DMS 273 treated with DMSO at 0.1 percent for 48 hours (cell line): ENCODE measurements at places on chromosomes 1 and 21.

GRCh38 chr1:236980673-236981072 lies 23.6 kb downstream of the MT1HL1 start:
- DNase-seq, result no peak

- DNase-seq, result no peak
Measured at GRCh38 chr1:202154148-202154765, 6.1 kb downstream of the PTPN7 start.

DNA sequence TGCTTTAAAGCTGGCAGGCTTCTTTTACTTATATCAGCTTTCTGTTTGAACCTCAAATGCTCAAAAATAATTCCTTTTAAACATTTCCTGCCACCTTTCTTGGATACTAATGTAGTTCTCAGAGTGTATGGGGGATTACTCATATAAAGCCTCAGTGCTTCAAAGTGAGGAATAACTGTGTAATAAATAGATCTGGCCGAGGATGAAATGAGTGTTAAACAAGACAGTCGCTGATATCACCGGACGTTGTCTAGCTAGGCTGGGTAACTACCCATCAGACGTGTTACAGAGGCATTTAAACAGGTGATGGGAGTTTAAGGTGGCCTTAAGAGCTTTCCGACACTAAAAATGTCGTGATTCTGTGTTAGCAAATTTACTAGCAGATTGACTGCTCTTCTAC lies 53.1 kb downstream of the VANGL2 start:
- DNase-seq, result no peak

DNA sequence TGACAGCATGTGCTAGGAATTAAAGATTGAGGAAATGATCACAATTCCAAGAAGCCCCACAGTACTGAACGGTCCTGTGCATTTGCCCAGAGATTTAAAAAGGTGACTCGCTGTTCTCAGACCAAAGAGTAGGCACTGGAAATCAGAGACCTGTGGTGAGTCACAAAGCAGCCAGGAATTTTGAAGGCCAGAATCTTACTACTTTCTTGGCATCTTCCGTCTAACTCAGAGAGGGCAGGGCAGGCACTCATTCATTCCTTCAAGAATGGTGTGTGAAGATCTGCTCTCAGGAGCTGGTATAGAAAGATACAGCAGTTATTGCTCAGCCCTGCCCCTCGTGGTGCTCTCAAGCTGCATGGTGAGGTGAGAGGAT lies 57.9 kb downstream of the BRINP2 start:
- DNase-seq, result no peak

GRCh38 chr1:185767508-185768120 lies 33.4 kb downstream of the HMCN1 start:
- no peak for DNase-seq

GRCh38 chr1:43835082-43836021 lies 98.2 kb upstream of the ARTN start:
- peak; percentile 6 for DNase-seq

DNA sequence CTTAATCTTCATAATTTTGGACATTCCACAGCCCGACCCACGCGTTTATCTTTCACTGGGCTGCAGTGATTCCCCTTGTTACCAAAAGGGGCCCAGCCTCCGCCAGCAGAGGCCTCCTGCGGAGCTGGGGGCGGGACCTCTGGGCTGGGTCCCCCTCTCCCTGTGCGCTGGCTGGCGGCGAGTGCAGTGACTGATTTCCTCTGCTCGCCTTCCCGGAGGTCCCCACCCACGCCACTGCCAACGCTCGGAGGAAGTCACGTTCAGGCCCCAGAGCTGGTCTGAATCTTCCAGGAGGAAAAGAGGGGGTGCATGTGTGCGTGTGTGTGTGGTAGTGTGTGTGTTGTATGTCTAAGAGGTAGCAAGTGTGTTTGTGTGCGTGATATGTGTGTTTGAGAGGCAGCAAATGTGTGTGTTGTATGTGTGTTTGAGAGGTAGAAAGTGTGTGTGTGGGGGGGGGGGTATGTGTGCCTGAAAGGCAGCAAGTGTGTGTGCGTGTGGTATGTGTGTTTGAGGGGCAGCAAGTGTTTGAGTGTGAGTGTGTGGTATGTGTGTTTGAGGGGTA lies 35.0 kb upstream of the JAK1 start:
- no peak for DNase-seq

DNA sequence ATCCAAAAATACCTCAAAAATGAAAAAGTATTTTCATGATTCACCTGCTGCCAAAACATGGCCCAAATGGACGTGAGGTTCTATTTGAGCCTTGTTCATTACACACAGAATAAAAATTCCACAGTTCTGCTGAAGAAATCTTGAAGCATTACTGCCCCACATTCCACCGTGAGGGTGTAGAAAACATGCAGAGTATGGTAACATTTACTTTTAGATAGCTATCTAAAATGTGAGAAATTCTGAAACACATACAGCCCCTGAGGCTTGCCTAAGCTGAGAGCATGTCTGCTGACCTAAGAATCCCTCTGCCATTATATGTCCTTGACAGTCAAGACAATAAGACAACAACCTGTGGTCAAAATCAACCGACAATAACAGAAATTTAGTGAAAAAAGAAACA lies 186.5 kb downstream of the DSCAM start:
- no peak for DNase-seq

DNA sequence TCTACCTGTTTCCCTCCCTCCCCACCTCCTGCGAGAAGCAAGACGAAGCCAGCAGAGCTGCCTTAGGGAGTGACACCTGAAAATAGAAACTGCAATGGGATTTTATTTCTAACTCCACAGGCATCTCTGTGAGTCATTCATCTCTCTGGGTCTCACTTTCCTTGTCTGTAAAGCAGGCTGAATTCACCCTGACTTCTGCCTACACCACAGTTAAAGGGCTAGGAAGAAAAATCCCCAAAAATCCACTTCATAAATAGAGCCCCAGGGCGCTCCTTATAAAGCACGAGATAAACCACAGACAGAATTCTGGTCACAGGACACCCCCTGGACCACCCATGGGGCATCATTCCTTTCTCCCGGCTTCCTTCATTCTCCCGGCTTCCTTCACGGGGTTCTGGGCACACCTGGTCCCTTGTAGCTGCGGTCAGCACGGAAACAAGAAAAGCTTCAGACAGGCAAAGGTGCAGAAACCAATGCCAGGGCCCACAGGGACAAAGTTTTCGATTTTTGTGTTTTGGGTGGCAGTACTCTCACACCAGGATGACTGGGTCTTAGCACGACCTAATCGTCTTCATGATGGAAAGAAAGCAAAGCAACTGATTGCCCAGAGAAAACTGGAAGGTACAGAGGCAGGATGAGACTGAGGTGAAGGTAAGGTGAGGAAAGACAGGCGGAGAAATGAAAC lies 2.8 kb upstream of the H6PD start:
- no peak for DNase-seq

DNA sequence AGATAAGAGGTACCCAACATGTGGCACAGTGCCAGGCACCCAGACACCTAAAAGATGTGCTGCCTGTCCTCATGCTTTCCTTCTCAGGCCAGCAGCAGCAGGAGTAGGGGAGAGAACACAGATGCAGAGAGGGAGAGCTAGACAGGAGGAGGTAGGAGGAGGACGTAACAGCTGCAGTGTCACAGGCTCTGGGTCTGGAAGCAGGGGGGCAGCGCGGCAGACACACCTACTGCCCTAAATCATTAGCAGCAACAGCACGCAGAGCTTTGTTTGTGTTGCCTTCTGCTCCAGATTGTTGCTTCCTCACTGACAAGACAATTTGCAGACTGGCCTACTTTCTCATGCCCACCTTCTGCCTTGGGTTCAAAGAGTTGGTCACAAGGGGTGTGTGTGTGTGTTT lies 196.7 kb upstream of the DAB1 start:
- no peak for DNase-seq

GRCh38 chr1:27394282-27394658 lies 1.8 kb downstream of the GPR3 start:
- no peak for DNase-seq

- no peak for DNase-seq
Measured at GRCh38 chr1:44807364-44808062, 362 bp upstream of the DYNLT4 start.

DNA sequence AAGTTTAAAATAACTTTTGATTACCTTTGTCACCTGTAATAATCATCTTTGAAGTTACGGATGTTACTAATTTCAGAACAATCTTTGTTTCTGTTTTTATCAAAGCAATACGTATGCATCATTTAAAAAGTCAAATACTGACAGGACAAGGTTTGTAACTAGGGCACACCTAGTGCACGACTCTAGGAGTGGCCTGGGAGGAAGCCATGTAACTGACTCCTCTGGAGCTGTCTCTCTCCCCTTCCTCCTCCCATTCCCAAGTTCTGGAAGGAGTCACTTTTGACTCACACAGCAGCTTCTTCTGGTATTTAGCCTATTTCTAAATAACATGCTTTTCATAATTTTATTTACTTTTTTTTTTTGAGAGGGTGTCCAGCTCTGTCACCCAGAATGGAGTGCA lies 11.8 kb upstream of the RAP1GAP start:
- DNase-seq, result no peak

DNA sequence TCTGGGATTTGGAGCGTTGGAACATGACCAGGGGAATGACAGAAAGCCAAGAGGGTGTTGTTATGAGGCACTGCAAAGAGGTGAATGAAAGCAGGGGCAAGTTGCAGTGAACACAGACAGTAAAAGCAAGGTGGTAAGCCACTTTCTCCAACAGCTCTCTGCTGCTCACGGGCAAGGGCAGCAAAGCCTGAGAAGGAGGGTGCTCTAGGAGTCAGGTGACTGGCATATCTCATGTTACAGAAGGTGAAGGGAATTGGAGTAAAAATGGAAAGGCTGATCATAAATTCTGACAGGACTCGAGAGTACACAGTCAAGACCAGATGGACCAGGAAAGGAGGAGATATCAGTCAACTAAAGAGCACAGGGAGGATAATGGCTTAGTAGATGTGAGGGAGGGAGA lies 14.5 kb downstream of the VAV3 start:
- no peak for DNase-seq

DNA sequence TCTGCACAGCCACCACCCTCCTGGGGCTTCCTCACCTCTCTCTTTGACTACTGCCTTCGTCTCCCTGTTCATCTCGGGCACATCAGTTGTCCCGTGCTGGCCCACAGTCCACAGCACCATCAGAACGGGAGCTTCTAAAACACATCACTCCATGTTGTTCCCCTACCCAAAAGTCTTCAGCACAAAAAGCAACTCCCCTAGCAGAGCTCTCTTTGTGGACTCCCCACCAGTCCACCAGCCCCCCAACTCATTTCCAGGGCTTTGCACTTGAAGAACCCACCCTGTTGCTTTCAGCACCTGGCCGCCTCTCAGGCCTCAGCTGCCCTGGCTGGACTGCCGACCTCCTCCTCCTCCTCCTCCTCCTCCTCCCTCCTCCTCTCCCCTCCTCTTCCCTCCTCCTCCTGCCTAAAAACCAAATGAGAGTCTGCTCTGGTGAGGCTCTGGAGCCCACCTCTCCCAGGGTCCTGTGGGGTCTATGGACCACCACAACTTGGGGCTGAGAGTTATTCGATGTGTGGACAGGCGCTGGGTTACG lies 251.2 kb upstream of the VAMP3 start:
- DNase-seq, result no peak

DNA sequence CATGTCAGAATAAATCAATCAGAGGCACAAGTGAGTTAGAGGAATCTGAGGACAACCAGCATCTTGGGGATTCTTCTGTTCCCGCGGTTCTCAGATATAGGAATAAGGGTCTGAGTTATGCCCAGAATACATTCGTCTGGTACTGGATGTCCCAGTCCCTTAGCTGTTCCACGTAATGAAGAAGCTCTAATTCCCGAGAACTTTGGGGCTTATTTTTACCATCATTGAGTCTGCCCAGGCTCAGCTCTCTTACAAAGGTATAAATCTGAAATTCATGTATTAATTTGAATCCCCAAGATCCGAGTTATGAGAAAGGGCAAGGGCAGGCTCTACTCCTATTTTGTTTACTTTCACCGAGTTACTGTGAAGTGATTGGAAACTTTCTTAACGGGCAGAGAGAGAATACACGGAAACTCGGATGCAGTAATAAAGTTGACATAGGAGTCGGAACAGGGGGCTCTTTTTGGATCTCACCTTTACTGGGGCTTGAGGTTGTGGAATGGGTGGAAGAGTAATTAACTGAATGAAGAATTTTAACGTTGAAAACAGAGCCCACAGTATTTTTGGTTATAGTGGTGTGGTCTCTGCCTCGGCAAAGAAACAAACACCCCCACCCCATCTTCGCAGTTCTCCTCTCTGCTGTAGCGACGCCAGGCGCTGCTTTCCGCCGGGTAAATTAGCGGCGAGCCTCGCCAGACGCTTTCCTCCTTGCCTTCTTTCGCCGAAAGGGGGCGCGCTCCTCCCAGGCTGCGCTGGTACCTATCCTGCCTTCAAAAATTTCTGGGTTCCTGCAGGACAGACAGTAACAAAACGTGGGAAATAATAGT lies 7.1 kb downstream of the PRRX1 start:
- DNase-seq, result no peak
